NCI-H2081 treated with DMSO at 0.1 percent for 48 hours (cell line): ENCODE measurements at places on chromosomes 6 and 20.

DNA sequence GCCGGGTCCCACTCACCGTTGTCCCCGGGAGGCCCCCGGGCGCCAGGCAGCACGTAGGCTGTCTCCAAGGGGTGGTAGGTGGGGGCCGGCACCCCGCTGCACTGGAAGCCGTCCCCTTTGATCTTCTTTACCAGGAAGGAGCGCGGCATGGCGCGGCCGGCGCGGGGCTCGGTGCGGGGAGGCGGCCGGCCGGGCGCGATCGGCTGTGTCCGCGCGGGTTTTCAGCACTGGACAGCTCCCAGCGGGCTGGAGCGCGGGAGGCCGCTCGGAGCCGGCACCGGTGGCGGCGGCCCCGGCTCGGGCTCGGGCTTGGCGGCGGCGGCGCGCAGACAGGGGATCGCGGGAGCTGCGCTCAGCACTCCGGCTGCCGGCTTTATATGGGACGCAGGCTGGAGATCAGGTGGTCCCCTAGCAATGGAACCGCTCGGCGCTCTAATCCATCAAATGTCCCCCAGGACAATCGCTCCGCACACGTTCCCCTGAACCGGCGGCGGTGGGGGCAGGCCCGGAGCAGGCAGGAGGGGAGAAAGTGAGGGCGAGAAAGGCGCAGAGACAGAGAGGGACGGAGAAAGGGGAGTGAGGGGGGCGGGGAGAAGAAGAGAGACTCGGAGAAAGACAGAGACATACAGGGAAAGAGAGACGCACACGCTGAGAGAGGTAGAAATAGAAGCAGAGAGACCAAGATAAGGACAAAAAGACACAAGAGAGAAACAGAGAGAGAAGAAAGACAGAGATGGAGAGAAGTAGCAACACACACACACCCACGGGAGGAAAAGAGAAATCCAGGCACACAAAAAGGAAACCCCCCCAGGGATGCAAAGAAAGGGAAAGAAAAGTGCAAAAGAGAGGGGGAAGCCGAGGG is at the start of gene SCRT2:
SCRT2 (minus strand) TSS at position 350 of the 862 bp plus-strand sequence; CDS start at position 149, 201 bp downstream.
- DNase-seq, result no peak

DNA sequence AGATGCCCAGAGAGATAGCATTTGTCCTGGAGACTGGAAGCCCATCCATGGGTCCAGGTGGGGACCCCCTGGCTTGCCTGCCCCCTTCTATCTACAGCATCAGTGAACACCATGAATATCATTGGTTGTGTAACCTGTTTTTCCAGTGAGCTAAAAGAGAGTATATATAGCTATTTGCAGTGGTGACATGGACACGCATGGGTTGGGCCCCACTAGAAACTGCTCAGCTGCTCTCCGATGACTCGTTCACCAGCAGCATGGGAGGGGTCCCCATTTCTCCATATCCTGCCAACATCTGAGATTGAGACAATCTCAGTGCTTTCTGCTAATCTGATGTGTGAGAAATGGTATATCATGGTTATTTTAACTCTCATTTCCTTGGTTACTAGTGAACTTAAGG is 4.0 kb upstream of the ZC3H12D start:
- no peak for DNase-seq

GRCh38 chr6:167564416-167565250 is 239.7 kb downstream of the TTLL2 start:
- no peak for DNase-seq

GRCh38 chr20:64115171-64115911 is 8.0 kb upstream of the NPBWR2 start:
- no peak for DNase-seq

GRCh38 chr20:17806739-17807441 is 107.1 kb downstream of the BANF2 start:
- DNase-seq, result no peak

DNA sequence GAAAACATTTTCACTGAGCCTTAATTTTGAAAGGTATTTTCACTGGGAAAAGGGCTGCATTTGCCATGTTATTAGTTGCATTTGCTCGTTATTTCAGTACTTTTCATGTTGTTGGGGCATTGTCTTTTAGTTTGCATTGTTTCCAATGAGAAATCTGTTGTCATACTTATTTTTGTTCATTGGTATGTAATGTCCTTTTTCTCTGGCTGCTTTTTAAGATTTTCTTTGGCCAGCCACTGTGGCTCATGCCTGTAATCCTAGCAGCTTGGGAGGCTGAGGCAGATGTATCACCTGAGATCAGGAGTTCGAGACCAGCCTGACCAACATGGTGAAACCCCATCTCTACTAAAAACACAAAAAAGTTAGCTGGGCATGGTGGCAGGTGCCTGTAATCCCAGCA is 379.9 kb downstream of the SAMD5 start:
- DNase-seq, result no peak

GRCh38 chr6:32622545-32623401 is 14.4 kb upstream of the HLA-DQA1 start:
- no peak for DNase-seq

DNA sequence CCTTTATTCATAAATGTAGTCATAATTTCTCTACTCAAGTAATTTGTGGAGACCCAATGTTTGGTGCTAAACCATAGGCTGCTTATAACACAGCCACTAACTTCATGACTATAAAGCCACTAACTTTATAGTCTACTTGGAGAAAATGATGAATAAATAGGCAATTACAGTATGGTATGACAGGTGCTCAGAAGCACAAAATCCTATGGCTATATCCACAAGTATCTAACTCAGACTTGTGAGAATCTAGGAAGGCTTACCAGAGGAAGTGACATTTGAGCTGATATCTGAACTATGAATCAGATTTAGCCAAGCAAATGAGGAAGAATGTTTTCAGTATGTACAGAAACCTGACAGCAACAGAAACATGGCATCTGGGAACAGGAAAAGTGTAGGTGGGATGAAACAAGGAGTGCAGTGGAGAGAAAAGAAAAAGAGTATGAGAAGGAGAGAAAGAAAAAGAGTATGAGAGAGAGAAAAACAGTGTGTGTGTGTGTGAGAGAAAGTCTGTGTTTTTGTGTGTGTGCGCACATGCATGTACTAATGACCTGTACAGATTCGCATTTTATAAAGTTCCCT is 59.9 kb downstream of the REV3L start:
- no peak for DNase-seq
